Daoy (cell line): ENCODE measurements at places on chromosomes 11 and 22. TPM values are rescaled to one million over a fixed set of nuclear protein-coding genes. Genes with fewer than 3 reads are reported as not detected.

DNA sequence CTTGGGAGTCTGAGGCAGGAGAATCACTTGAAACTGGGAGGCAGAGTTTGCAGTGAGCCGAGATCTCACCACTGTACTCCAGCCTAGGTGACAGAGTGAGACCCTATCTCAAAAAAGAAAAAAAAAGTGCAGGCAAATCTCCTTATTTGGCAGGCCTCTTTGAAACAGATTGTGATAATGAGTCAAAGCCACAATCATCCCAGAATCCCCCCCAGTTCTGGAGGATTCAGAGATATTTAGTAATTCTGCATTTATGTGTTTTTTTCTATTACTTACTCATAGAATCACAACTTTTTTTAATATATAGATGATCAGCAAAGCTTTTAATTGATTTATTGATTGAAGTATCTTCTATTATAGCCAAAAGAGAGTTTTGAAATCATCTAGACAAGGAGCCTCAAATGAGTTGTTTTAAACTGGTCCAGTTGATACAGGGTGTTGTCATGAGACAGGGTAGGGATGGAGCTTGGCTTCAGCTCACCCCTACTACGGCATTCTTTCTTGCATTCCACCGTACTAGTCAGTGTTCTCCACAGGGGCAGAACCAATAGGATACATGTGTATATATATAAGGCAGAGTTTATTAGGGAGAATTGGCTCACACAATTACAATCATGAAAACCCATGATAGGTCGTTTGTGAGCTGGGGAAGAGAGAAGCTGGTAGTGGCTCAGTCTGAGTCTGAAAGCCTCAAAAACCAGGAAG lies 39.3 kb upstream of the SORL1 start:
- DNase-seq = no peak

The KIRREL3 gene
- total RNA-seq = 2.4 and 4.1 TPM in 2 replicates

The NPAS4 gene
- total RNA-seq = 0.11 TPM in 1 of 2 replicates, not detected in the other

GRCh38 chr11:41250408-41250935 lies 209.0 kb downstream of the LRRC4C start:
- DNase-seq = no peak

DNA sequence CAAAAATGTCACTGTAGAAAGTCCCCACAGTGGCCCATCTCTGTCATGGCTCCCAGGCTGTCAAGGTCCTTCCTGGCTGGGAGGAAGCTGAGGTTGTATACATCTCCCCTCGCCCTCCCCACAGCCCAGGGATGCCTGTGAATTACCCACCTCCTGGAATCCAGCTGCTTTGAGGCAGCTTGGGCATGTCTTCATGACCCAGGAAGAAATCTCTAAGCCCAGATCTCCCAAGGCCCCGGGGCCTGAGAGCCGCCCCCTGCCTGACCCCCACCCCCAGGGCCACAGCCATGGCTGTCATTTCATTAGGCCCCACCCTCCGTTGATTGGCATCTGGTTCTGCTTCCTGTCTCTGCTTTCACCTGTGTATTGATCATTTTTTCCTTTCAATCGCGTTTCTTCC lies 207.5 kb downstream of the TBC1D22A start:
- DNase-seq = no peak

DNA sequence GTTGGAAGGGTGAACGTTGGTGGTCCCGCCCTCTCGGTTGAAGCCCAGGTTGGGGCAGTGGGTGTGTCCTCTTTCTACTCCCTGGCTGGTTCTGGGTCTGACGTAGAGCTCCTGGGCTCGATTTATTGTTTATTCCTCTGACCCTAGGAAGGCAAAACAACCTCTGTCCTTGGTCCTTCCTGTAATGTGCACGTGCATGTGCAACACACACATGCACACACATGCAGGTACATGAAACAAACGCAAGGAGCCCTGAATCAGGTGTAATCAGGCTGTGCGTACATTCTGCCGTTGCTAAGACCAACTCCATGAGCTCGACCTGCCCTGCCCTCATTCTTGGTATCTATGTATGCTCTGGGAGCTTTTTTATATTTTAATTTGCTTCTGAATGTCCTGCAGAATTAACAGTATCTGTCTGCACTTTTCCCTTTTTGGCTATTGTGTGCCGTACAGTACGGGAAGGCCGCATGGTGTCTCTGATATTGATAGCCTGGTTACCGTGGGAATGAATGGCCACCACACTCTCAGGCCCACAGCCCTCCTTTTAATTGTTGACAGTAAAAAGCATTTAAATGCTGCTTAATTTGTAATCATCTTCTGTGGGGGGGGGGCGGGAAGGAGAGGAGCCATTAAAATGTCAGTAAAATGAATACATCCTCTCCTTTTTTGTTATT lies 66.0 kb upstream of the NNMT start:
- no peak for DNase-seq

DNA sequence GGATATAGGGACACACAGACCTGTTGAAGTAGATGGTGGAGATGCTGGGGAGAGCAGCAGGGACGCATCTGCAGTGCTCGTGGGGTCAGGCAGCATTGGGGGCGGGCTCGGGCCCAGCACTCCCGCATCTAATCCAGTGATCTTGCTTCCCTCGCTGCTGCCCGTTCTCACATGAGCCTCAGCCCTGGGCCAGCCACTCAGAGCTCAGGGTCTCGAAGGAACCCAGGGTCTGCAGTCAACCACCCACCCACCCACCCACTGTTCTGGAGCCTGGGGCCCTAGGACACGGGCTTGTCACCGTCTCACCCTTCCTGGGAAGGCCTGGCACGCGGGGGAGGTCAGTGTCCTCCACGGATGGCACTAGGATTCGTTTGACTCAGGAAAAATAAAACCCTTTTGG lies 406.0 kb downstream of the TBC1D22A start:
- DNase-seq = no peak

DNA sequence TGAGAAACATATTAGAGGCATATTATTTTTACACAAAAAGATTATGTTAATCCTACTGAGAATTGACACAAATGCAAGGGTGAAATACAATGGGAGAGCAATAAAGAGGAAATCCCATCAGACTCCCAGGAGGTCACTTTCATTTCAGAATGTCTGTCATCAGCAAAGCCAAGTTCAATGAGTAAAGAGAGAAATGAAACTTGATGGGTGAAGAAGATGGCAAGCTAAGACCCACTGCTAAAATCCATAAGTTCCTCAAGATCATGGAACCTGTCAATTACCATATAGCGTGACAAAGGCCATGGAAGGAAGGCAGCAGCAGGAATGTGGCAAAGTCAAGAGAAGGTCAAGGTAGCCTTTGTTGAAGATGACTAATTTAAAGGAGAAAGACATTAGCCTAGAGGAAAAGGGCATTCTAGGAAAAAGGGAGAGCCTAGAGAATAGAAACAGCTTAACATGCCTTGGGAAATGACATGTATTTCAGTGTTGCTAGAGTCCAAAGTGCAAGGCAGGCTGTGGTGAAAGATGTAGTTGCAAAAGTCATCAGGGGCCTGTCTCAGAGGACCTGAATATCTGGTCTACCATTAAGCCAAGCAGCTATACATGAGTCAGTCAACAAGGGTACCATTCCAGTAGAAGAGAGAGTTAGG lies 43.1 kb downstream of the FAM168A start:
- no peak for DNase-seq
